ENCODE measurements at places on chromosomes 7 and 10.
A peak's percentile ranks its signal among the peaks of the same experiment; 100 is the strongest.

DNA sequence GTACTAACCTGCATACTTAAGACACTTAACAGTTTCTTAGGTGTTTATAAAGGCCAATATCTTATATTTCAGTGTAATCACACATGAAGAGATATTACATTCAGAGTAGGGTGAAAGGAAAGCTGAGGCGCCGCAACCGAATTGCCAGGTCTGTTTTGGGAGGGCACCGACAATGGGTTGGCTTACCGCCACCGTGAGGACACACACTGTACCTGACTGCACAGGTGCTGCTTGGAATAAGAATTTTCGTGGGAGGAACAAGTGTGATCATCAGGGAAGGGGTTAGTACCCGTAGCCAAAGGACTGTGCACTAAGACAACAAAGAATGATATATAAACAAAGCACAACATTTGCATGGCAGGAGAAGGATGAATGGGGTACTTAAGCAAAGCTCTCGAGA, 591.8 kb downstream of the SUGCT start:
- DNase-seq: no peak

GRCh38 chr7:136086712-136087111, 109.6 kb upstream of the MTPN start:
- peak; percentile 84 for DNase-seq

- DNase-seq: no peak
These were observed 243.8 kb upstream of the PTN start for GRCh38 chr7:137587326-137587725.

DNA sequence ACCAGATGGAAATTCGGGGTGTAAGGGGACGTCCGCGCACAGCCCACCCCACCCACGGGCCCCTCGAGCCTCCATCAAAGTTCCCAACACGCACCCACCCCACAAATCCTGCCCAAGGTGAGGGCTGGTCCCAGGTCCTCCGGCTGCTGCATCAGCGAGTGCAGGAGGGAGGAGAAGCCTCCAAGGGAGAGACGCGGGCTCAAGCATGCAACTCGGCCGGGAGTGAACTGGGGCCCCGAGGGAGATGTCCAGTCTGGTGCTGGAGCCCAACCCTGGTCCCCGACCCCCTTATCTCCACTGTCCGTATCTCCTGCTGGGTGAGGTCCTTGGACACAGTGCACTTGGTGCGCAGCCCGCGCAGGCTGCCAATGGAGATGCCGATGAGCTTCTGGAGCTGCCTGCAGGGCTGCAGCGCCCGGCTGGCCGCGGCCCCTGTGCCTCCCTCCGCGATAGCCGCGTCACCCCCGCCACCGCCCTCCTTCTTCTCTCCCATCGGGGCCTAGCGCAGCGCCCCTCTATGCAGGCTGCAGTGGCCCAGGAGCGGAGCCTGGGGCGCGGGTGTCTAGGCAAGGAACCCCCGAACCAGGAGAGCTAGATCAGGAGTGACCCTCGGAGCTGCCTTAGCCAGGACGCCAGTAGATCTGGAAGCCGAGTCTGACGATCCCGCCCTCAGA, 489.2 kb downstream of the ZNF33B start:
- no peak for DNase-seq

GRCh38 chr10:114518401-114519305, 114.4 kb upstream of the AFAP1L2 start:
- no peak for DNase-seq

- DNase-seq: no peak
These were observed 207.0 kb upstream of the PPP2R2D start for GRCh38 chr10:131693766-131694165.

GRCh38 chr10:72754275-72755032, 62.5 kb downstream of the MCU start:
- DNase-seq: no peak

DNA sequence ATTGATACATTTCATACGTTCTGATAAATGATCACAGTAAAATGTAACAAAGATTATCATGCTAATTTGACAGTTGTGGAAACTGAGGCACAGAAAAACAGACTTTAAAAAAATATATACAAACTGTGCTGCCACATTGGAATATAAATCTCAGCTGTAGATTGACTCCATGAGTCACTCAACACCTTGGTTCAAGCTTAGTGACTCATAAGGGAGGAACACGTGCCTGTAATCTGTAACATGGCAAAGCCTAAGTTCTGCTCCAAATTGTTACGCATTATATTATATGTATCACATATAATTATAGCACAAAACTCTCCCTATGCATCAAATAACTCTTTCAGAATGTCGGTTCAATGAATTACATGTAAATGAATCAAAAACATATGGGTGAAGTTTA, 1047.5 kb downstream of the GATA3 start:
- DNase-seq: no peak

DNA sequence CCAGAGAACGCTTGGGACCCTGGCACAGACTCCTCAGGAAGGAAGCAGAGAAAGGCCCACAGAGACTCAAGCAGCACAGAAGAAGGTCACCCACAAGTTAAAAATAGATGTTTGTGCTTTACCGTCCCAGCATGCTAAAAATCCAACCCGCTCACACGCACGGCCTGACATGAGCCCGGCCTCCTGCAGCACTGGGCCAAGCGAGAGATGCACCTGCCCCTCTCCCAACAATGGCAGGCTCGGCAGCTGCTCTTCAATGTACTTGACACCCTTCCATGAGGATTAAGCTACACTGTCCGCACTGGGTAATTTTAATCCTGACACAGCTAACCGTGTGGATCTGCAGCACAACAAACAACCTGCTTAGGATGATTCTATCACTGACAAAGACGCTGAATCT, 9.3 kb downstream of the DIP2C start:
- no peak for DNase-seq

- no peak for DNase-seq
These were observed 6.7 kb upstream of the KLRG2 start for GRCh38 chr7:139490130-139490529.

DNA sequence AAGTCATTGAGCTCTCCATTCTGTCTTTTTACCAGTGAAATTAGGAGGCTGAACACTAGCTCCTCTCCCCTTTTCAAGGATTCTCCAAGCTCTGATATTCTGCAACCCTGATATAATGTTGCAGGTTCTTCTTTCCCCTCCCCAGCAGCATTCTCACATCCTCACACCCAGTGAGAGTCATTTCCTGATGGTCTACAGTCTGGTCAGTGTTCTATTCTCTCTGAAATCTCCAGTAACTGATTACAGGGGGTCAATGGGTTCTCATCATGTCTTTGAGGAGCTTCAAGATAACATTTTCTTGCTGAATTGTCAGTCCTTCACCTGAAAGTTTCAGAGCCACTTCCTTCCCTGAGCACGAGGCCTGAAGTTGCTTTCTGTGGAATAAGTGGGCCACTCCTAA, 299.4 kb downstream of the PTEN start:
- DNase-seq: no peak

GRCh38 chr10:35336921-35337823, 863 bp downstream of the CCNY start:
- DNase-seq: no peak

DNA sequence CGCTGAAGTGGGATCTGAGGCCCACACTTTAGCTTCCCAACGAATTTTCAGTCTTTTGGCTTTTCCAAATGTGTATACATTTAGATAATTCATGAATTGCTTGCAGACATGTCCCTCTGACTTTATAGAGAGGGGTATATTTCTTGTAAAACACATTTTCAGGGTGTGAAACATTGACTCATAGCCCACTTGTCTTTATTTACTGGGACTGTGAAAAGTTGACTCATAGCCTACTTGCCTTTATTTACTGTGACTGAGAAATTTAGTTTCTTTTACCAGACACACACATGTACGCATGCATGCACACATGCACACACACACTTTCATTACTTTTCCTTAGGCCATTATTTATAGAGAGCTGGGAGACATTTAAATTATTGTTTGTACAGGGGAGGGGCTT, 79.1 kb downstream of the VTI1A start:
- DNase-seq: no peak

DNA sequence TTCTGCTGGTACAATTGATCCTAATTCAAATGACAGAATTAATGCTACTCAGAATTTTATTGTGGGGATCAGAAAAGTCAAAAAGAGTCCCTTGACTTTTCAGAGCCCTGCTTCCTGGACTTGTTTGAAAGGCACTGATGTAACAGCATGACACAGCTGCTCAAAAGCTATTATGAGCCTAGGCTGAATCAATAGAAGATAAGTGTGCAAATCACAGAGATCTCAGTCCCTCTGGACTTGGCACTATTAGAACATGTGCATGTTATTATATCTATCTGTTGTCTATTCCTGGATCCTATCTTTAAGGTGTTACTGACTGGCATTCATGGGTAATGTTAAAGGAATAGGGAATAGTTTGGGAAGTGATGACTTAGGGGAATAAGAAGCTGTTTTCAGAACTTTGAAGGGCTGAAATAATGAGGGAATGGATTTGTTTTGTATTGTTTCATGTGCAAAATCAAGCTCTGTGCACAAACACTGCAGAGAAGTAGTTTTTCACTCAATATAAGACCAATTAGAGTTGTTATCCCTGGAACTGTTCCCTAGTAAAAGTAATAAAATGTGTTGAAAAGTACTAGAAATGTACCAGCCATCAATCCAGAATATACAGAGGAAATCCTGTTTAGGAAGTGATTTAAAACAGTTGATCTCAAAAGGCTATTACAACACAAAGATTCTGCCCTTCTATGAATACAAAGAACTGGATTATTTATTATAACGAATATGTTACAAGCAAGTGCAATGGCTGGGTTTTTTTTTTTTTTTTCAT, 814.9 kb upstream of the C7orf33 start:
- no peak for DNase-seq
